ENCODE measurements at places on chromosomes 7 and 10.

- peak; percentile 50 for DNase-seq
These were observed 1.7 kb downstream of the CDHR1 start for GRCh38 chr10:84196083-84196482.

- no peak for DNase-seq
These were observed 5.7 kb downstream of the PDK4 start for GRCh38 chr7:95590387-95591248.

DNA sequence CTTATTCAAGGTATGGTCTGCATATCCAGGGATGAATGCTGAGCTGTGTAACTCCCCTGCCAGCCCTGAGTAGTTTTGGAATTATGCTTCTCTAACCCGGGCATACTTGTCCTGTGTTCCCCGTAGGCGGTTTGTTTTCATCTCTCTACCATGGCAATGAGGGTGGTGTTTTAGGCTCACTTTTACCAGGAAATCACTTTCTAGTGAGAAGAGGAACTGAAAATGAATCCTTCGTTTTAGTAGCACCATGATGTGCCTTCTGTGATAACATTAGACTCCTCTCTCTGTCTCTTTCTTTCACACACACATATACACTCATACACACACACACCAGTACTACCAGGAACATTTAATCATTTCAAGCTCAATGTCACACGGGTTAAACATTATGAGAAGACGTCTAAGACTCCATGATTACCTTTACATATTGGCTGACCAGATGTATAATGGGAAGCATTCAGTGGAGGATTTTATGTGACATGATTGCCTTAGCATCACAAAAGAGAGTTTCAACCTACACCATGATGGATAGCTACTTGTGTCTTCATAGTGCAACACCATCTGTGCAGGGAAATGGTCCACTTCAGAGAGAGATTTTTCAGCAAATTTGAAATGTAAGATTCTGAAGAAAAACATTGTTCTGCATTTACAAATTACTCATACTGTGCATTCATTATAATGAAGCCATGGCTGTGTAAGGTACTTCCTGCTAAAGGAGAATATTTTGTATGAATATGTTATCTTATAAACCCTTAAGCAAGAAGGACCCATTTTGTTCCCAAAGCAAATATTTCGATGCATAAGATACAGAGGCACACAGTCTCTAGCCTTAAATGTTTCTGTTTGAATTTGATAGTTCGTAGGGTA is 31.0 kb upstream of the PFKP start:
- DNase-seq, result no peak

- no peak for DNase-seq
These were observed 582.4 kb upstream of the FZD8 start for GRCh38 chr10:36224431-36224985.

GRCh38 chr7:104444017-104444416 is 115.6 kb downstream of the LHFPL3 start:
- DNase-seq, result no peak

DNA sequence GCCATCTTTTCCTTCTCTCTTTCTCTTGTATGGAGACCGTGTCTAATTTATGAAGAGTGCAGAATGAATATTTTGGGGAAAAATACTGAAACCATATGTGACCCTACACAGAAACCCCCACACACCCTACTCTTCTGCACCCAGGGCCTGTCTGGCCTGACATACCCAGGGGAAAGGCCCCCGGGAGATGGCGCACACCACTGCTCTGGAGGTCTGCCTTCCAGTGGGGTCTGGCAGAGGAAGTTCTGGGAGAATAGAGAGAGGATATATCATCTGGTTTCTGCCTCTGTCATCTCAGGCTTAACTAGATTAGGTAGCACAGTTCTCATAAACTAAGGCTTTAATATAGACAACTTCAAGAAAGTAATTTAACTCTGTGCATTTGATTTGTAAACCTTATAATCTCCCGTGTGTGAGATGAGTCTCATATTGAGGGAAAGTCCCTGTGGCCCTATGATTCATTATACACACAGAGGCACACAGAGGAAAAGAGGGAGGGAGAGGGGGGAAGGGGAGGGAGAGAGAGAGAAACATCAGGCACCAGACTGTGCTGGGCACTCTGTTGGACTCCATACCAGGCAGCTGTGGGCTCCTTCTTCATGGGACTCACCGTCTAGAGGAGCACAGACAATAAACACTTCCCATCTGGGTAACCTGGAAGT is 123.3 kb downstream of the AOAH start:
- DNase-seq, result no peak

- DNase-seq, result no peak
These were observed 61.4 kb downstream of the AASS start for GRCh38 chr7:122082670-122083069.

- DNase-seq, result no peak
These were observed 244.9 kb downstream of the MAD1L1 start for GRCh38 chr7:1987591-1988532.

GRCh38 chr10:88848499-88848898 is 3.1 kb downstream of the ANKRD22 start:
- DNase-seq, result no peak

DNA sequence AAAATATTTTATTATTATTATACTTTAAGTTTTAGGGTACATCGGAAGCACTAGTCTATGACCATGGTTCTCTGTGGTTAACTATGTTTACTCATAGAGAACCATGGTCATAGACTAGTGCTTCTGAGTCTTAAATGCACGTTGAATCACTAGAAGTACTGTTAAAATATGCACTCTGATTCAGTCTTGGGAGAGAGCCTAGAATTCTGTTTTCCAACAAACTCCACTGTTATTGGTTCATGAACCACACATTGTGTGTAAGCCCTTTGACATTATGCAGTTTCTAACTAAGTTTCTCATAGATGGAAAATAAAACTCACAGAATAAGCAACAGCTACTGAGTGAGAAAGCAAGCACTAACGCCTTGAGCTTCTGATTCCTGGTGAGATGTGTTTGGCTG is 1120.6 kb downstream of the SORCS1 start:
- no peak for DNase-seq

DNA sequence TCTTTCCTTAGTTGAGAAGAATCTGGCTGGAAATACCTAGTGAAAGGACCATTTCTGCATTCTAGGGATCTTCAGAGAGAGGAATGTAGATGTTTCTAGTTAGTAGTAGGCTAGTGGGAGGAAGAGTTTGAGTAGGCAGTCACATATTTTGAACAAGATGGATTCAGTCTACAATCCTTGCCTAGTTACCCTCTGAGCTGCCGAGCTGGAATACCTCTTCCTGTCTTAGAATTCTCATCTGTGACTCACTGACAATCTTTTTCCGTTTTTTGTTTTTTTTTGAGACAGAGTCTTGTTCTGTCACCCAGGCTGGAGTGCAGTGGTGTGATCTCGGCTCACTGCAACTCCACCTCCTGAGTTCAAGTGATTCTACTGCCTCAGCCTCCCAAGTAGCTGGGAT is 30.7 kb upstream of the PLPP4 start:
- no peak for DNase-seq

GRCh38 chr10:18216482-18216881 is 76.3 kb downstream of the CACNB2 start:
- DNase-seq, result no peak

- no peak for DNase-seq
These were observed 12.8 kb downstream of the NOS3 start for GRCh38 chr7:151003572-151003971.

- DNase-seq, result peak; percentile 33
These were observed 734 bp upstream of the VGF start for GRCh38 chr7:101165958-101166647.

DNA sequence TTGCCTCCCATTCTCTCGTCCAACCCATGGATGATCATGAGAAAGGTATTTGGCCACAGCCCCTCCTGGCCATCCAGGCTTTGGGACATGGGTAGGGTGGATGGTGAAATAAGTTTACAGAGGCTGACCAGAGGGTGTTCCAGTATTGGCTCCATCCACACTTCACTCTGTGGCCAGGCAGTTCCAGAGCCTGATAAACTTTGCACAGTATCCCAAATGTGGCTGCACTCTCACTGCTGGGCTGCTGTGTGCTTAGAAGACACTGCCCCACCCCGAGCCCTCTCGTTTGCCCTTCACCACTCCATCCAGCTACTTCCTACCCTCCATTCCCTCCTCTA is 72.0 kb upstream of the ZMIZ1 start:
- no peak for DNase-seq

GRCh38 chr10:82353381-82353780 is 478.4 kb downstream of the NRG3 start:
- DNase-seq, result peak; percentile 28

DNA sequence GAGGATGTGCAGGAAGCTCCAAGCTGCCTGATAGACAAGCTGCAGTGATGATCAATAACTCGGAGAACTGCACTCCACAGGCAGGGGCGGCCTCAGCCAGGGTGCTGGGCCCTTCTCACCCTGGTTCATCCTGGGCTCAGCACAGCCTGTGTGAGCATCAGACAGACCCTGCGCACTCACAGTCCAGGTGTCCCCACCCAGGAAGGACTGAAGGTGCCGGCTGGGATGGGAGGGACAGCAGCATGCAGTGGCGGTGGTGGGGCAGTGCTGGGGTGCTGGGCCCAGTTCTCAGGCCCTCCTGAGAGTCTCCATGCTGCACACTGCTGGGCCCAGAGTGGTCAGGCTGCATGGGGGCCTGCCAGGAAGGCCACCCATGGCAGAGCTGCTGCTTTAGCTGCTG is 74.1 kb downstream of the ITIH5 start:
- no peak for DNase-seq

DNA sequence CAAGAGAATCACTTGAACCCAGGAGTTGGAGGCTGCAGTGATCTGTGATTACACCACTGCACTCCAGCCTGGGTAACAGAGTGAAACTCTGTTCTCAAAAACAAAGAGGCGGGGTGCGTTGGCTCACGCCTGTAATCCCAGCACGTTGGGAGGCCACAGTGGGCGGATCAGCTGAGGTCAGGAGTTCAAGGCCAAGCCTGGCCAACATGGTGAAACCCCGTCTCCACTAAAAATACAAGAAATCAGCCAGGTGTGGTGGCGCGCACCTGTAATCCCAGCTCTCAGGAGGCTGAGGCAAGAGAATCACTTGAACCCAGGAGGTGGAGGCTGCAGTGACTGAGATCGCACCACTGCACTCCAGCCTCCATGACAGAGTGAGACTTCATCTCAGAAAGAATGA is 42.4 kb upstream of the NCAPG2 start:
- DNase-seq, result no peak

DNA sequence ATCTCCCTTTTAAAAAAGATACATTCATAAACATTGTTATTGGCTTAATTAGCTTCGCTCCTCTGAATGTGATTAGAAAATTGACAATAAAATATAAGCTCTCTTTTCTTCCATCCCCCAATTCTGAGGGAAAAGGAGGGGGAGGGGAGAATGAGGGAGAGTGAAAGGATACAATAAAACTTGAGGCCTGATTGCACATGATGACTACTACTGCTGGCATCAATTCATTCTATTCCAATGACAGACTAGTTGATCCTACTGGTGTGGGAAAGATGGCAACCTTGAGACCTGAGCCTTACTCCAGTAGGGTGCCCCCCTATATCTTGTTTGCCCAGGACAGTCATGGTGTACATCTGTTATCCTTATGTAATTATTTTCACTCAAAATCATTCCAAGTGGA is 4.5 kb upstream of the IQUB start:
- no peak for DNase-seq

DNA sequence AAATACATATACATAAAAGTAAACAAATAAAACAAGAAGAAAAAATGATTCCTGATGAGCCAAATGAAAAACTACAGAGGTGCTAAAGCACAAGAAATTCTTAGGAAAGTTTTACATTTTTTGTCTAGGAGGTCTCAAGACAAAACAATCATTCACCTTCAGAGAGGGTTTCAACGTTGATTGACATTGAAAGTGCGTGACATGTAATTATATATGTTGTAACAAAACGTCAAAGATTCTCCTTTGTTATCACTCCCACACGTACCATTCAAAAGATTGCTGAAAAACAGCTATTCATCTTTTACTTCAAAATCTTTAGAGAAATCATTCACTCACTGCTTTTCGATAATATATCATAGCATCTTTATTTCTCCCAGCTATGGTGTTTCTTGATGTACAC is 375.9 kb downstream of the NEBL start:
- no peak for DNase-seq

- peak; percentile 67 for DNase-seq
These were observed 40.9 kb upstream of the FOXK1 start for GRCh38 chr7:4641091-4641666.

DNA sequence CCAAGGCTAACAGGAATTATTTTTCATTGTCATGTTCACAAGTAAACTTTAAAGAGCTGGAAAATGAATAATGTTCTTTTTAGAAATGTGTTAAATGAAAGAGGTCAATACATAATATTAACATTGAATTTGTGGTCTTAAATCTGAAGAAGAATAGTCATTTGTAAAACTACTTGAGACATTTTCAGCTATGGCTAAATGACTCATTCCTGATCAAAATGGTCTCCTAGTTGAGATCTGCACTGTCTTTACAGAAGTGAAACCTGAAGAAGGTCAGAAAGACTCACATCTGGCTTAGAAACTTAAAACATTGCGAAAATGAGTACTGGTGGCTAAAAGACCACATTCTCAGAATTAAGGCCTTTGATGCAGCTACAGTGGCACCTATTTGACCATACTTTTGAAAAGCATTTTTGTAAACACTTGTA is 5.9 kb downstream of the PIK3CG start:
- no peak for DNase-seq

DNA sequence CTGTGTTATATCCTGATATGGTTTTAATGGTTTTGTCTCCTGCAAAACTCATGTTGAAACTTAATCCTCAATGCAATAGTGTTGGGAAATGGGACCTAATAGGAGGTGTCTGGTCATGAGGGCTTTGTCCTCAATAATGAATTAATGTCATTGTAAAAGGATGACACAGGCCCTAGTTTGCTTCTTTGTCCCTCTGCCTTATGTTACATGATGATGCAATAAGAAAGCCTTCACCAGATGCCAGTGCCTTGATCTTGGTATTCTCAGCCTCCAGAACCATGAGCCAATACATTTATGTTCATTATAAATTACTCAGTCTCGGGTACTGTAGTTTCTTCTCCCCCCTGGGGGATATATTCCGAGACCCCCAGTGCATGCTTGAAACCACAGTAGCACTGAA is 1247.4 kb upstream of the SORCS1 start:
- no peak for DNase-seq

- no peak for DNase-seq
These were observed 27.1 kb upstream of the PTPRN2 start for GRCh38 chr7:158614700-158615099.

- DNase-seq, result no peak
These were observed 65.6 kb upstream of the DUSP5 start for GRCh38 chr10:110432084-110432483.

DNA sequence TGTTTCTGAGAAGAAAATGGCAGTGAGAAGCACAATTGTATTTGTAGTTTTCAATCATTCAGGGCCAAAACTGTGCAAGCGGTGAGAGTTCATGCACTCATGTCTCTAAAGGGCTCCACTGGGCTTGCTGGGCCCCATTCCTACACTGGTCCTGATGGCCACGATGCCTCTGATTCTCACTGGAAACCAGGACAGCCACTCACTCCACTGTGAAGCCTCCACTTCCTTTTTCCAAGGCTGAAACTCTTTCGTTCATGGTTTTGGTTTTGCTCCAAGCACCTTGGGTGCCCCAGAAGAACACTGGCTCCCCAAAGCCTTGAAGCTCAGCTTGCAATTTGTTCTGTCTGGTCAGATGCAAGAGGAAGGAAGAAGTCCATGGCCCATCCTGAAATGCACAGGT is 390.0 kb upstream of the MKI67 start:
- DNase-seq, result no peak

- DNase-seq, result no peak
These were observed 94.5 kb downstream of the HIPK2 start for GRCh38 chr7:139683137-139683921.
